ENCODE measurements at places on chromosomes 4 and X. TPM values are rescaled to one million over a fixed set of nuclear protein-coding genes. Genes with fewer than 3 reads are reported as not detected.

SPP1 gene
- not detected for total RNA-seq

NPY2R gene
- not detected for total RNA-seq

MAGEA11 gene
- total RNA-seq = not detected

MID1 gene
- 1.2 TPM for total RNA-seq

CORIN gene
- total RNA-seq = not detected

TMPRSS11B gene
- not detected for total RNA-seq

All from activated naive CD4-positive, alpha-beta T cell treated with anti-CD3 and anti-CD28 coated beads for 36 hours (primary cell).